Stimulated activated CD8-positive, alpha-beta memory T cell treated with anti-CD3 and anti-CD28 coated beads, Interleukin-15, amount 100 ng/mL, for 48 hours (primary cell): ENCODE measurements at places on chromosomes 1 and 21.
A peak's percentile ranks its signal among the peaks of the same experiment; 100 is the strongest.

DNA sequence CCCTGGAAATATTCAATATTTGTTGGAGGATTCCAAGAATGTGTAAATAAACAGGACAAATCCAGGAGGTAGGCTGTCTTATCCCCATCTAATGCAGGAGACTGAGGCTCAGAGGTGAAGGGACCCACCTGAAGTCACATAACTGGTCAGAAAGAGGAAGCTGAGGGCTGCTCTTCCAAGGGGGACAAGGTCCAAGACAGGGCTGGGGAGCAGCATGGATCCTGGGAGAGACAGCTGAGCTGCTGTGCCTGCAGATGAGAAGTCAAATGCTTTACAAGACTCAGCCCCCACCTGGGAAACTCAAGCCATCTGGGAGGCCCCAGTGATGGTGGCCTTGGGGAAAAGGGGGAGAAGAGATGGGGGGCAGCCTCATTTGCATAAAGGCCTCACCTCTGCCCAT is 224.4 kb downstream of the PTPRU start:
- DNase-seq, result no peak

DNA sequence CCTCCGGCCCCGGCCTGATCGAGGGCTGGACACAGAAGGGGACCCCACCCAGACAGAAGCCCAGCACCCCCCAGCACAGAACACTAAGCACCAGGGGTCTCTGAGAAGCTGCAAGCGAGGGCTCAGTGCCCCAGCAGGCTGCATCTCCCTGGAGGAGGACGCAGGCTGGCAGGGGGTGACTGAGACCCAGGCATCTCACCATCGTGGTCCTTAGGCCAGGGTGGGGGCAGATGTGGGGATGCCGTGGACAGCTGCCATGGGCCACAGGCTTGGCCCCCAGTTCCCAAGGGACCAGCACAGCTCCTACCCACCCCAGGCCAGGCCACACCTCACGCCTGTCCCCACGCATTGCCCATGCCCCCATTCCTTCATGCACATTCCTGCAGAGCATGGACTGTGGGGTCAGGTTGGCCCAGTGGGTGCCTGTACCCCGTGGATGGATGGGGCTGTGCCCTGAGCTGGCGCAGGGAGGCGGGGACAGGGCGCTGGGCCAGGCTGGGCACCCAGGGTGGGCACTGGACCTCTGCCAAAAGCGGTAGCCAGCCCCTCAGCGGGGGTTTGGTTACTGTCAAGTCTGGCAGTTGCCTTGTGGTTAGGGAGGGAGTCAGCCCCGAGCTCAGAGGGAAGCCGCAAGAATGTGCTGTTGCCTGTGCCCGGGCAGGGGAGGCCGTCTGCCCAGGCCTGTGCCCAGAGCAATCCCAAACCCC is 61.5 kb downstream of the ARHGEF16 start:
- DNase-seq, result no peak

- DNase-seq, result peak; percentile 89
Observed at GRCh38 chr1:22451702-22452480, at the start of gene ZBTB40. Gene ZBTB40, plus strand, starts transcription at chr1:22451851. Its CDS starts 38,098 bp downstream, at chr1:22489949.

- no peak for DNase-seq
Observed at GRCh38 chr1:36381405-36381804, 4.3 kb downstream of the STK40 start.

DNA sequence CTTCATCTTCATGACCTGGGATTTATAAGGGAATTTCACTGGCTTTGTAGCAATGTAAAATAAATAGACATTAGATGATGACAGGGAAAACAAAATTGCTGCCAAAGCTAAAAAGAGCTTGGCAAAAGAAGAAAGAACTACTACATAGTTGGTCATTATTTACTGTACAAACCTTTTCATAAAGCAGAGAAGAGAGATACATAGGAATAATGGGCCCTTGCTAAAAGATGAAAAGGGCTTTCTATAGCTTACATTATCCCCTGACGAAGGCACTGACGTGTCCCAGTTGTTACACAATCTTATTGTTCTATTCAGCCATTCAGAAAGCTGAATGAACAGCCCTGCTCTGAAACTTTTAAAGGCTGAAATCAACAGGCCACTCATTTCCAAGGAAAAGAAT is 57.1 kb downstream of the ZC3H11B start:
- no peak for DNase-seq

DNA sequence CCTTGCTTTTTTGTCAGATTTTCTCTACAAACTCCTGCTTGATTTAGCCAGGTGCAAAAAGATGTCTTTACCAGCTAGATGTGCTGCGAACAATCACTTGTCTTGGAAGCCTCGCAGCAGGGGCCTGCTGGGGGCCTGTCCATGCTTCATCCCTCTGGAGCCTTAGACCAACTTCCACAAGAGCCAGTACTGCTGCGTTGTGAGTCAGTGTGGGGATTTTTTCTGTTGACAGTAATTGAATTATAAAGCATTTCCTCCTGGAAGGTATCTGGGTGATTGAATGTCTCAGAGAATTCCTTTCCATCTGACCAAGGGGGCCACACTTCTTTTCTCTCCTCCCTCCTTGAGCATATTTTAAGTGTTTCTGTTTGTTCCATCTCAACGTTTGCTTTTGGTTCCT is 40.4 kb upstream of the LDLRAP1 start:
- DNase-seq, result no peak

- no peak for DNase-seq
Observed at GRCh38 chr21:36825658-36826057, 126.7 kb downstream of the SIM2 start.
